ENCODE measurements at places on chromosomes 7 and 10. TPM values are rescaled to one million over a fixed set of nuclear protein-coding genes. Genes with fewer than 3 reads are reported as not detected.

STN1 gene
- total RNA-seq, result 36.8 TPM

POMZP3 gene
- 0.85 TPM for total RNA-seq

- no peak for DNase-seq
These were observed 64.0 kb upstream of the TMEM72 start for GRCh38 chr10:44847110-44847509.

DNA sequence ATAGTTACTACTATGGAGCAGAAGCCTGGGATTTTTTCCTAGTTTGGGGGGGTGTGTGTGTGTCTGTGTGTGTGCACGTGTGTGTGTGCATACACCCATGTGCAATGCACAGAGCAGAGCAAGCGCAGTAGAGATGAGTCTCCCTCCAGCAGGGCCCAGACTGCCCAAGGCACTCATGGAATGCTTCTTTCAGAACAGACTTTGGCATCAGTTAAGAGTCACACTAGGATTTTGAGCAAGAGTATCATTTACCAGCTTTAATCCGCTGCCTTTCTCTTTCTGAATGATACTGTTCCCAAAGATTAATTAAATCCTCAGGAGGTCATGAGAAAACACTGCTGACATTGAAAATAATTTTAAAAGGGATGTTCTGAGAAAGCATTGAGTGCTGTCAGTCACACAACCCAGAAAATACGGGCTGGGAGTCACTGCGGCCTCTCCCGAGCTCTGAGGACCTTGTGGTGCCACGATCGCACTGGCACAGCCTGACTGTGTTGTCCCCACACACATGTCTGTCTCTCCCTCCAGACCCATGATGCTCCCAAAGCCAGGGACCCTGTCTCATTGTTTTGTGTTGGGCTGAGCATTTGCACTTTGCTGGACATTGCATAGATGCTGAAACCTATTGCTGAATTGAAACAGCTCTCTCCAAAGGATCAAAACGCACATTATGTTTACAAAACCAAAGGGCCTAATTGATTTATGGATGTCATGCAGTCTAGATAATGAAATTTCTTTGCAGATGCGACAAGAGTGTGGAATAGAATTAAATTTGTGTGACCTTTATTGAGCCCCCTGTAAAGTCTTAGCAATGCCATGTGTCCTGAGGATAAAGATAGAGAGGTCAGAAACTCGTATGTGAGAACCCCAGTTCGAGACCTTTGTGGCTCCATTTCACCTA is 54.7 kb upstream of the FIGNL1 start:
- DNase-seq, result peak; percentile 3

- DNase-seq, result no peak
These were observed 34.6 kb downstream of the IFT22 start for GRCh38 chr7:101287032-101287431.

GRCh38 chr7:81248420-81248819 is 329.6 kb upstream of the SEMA3C start:
- DNase-seq, result no peak

DNA sequence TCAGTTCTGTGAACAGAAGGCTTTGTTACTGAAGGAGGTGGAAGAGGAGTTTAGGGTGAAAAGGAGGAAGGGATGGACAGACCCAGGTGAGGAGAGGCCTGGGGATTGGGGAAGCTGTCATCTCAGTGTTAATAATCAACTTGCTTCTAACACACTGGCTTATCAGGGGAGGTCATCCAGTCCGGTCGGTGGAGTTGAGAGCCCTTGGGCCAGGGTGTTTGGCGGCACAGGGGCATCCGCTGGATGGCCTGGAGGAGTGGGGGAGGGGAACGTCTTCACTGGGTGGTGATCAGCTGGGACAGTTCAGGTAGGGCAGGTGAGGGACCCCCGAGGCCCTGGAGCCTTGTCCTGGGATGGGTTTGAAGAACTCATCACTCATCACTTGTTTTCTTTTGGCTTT is 33.9 kb downstream of the SHH start:
- DNase-seq, result no peak
